ENCODE measurements at places on chromosomes 7 and 10.

DNA sequence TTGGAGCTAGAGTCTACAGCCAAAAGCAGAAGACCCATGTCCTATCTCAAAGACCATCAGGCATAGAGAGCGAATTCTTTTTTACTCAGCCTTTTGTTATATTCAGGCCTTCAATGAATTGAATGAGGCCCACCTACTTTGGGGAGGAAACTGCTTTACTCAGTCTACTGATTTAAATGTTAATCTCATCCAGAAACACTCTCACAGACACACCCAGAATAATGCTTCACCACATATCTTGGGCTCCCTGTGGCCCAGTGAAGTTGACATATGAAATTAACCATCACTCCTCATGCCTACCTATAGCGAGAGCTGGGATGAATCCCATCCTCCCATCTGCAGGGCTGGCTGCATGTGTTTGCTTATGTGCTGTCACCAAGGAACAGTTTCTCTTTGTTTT is 26.0 kb upstream of the SORCS3 start:
- no peak for DNase-seq

GRCh38 chr10:59325116-59325515 is 37.2 kb downstream of the FAM13C start:
- DNase-seq = no peak

- no peak for DNase-seq
Observed at GRCh38 chr10:42988517-42989395, 88.1 kb upstream of the RET start.

DNA sequence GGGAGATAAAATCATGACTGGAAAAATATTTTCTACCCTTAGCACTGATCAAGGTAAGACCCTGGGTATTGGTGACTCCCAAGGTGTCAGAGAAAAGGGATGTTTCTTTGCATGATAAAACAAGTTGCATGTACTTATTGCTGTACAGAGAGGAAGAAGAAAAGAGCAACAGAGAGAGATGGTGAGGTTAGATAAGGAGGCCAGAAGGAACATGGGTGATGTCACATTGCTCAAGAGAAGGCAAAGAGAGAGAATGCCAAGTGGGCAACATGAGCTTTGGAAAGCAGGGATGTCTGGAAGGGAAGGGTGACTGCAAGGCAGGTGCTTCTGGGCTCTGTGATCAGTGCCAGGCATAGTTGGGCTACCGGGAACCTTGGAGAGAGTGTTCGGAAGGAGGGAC is 65.1 kb upstream of the ADARB2 start:
- DNase-seq = no peak

DNA sequence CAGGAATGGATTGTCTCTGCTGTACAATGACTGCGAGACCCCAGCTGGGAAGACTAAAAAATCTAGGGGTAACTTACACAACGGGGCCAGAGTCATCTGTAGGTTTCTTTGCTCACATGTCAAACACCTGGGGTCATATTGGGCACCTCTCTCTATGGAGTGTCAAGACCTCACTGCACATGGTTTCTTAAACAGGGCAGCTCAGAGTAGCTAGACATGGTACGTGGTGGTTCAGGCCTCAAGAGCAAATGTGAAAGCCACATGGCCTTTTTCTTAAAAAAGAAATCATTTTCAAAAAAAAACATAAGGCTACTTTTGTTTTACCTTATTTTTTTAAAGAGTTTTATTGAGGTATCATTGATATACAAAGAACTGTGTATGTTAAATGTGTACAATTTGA is 162.2 kb upstream of the ITGB1 start:
- DNase-seq = no peak

DNA sequence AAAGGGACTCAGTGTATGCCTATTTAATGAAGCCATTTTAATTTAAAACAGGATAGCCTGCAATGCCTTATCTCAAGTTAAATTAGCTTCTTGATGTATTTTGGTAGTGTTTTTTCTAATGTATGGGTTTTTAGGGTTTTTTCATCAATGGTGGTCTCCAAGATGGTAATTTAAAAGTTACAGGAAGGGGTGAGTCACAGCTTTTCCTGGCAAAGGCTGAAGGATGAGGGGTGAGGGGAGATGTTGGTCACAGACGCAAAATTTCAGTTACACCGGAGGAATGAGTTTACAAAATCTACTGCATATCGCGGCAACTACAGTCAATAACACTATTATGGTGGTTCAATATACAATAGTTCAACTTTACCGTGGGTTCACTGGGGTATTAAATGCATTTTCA is 31.6 kb downstream of the CCDC3 start:
- DNase-seq = no peak

DNA sequence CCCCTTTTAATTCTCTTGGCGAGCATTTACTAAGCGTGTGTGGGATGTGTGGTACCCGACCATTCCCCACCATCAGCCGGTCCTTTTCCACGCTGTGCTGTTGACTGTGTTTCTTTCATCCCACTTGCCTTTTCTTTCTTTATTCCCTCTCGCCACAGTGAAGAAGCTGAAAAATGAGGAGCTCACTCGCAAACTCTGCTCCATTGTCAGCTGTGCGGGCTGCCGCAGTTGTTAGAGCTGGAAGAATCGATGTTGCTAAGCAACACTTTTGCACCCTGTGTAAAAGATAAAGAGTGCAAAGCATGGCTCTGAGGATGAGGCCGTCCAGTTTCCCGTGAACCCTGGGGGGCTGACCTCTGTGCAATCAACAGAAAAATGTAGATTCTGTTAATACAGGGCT is 203.1 kb upstream of the NEBL start:
- no peak for DNase-seq

GRCh38 chr10:127000598-127000997 is 95.4 kb downstream of the DOCK1 start:
- no peak for DNase-seq

DNA sequence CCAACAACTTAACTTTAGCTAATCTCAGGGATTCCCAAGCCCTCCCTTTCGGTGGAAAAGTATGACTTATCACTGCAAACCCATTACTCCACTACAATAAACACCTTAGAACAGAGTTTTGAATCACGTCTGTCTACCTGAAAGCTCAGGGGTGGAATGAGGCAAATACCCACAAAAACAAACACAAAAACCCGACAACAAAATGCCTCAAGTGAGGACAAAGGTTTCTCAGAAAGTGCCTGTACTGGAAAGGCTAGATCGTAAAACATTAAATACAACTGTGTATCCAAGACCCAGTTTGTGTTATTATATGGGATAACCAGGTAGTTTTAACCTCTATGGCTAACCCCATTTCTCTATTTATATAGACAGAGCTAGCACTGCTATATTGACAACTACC is 26.0 kb downstream of the MKRN1 start:
- no peak for DNase-seq
